Stimulated activated CD4-positive, alpha-beta T cell treated with anti-CD3 and anti-CD28 coated beads, Interleukin-4, amount 100 ng/mL, for 24 hours (primary cell): ENCODE measurements at places on chromosomes 11 and 22.

- DNase-seq: no peak
Observed at GRCh38 chr11:17406818-17407149, 18.3 kb upstream of the KCNJ11 start.

- DNase-seq: no peak
Observed at GRCh38 chr11:122365610-122366360, 249.8 kb upstream of the BLID start.

DNA sequence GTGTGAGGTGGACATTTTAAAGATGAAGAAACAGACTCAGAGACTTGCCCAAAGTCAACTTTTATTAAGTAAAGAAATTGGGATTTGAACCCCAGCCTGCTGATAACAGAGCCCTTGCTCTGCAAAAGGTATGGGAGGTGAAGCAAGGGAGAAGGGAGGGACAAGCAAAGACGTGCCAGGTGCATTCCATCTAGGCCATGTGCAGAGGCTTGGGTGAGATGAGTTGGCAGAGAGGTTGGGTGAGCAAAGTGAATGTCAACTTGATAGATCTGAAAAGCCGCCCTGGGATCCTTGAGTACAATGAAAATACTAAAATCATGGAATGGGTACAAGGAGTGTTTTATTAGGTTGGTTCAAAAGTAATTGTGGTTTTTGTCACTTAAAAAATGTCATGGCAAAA, 341.3 kb downstream of the CADM1 start:
- no peak for DNase-seq

GRCh38 chr22:49627217-49628181, 200.2 kb downstream of the BRD1 start:
- DNase-seq: no peak

- DNase-seq: no peak
Observed at GRCh38 chr11:30758946-30759504, 172.9 kb upstream of the MPPED2 start.

DNA sequence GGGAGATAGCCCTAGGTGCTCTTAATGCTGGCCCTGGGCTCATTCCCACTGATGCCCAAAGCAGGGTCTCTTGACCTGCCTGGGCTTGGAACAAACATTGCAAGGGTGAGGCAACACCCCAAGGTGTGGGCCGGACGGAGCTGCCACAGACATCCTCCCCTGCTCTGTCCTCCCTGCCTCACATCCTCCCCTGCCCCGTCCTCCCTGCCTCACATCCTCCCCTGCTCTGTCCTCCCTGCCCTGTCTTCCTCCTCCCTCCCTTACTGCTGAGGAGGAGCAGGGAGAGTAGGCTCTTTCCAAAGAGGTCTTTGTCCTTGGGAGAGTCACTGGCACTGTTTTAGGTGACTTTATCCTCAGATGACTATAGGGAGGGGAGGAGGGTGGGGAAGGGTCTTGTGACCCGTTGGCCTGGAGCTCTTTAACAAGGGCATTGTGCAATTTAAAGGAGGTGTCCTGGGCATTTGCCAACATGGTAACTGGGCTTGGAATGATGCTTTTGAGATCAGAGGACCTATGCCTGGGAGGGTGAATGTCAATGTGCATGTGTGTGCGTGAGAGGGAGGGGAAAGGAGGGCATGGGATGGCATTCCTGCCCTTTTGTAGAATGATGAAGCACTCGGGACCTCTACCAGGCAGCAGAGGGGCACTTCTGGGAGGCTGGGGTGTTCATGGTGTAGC, 700 bp downstream of the FAM180B start:
- DNase-seq: no peak

DNA sequence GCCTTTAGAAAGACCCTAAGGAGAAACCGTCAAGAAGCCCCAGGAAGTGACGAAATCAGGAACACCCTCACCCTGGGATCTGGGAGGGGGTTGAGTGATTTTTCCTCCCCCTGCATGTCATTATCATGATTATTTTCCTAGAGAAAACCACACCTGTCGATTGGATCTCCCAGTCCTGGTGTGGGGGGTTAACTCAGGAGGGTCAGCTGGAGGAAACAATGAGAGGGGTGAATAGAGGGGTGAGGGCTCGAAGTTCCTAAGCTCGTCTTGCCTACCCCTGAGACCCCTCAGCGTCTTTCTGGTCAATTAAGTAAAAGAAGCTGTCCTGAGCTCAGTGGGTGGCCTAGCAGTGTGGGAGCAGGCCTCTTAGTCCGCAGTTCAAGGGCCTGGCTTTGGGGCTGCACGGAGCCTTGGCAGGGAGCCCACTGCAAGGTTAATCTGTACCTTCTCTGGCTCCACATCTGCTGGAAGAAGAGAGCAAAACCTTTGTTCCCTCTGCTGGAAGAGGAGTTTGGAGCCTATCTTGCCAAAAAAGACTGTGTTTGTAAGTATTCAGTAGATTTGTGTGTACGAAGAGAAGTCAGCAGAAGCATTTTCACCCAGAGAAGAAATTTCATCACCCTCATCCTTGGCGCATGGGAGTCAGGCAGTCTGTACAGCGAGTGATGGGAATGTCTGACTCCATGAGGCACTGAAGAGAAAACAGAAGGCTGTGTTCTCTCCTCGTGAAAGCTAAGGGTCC, 34.2 kb upstream of the FTH1 start:
- DNase-seq: no peak

- no peak for DNase-seq
Observed at GRCh38 chr22:20282901-20283673, 15.0 kb upstream of the RTN4R start.

- no peak for DNase-seq
Observed at GRCh38 chr11:69748637-69749036, 26.5 kb downstream of the FGF4 start.

DNA sequence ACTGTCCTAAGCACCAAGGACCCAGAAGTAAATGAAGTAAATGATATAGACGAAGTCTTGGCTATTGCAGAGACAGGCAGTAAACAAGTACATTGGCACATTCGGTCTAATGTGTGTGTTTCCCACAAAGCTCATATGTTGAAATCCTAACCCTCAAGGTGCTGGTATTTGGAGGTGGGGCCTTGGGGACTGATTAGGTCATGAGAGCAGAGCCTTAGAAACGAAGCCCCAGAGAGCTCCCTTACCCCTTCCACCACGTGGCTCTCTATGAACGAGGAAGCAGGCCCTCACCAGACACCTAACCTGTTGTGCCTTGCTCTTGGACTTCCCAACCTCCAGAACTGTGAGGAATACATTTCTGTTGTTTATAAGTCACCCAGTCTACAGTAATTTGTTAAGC, 14.9 kb downstream of the CLMP start:
- DNase-seq: no peak

DNA sequence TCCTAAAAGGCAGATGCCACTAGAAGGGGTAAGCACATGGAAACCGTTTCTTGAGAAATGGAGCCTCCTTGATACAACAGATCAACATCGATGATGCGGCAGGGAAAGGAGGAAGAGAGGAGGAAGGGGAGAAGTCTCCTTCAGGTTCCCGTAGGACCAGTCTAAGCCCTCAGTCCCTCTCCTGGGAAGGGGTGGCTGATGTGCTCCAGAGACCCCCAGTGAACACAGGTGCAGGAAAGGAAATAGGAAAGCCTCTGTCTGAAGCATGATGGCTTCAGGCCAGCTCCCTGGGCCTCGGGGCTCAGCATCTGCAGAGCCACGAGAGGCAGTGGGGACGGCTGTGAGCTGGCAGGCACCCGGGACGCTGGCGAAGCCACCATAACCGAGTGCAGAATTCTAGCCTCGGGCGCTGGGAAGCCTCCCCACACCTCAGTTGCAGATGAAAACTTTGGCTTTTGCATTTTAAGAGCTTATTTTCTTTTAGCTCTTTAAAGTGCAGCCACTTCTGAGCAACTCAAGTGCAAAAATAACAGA, 1.8 kb downstream of the SPATA19 start:
- no peak for DNase-seq

DNA sequence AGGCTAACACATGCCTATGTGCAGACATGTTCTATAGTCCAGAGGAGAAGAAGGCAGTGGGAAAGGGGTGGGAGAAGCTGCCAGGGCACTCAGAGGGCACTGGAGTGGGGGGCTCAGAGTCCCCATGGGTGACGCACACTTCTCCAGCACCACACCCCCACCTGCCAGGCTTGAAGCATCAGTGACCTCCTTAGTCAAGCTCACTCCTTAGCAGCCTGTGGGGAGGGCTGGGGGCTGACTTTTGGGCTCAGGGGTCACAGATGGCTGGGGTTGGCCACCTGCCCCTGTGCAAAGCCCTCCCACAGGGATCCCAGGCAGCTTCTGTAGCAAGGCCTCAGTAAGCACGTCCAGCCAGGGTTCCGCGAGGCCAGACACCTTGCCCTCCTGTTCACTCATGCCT, 18.8 kb downstream of the TRIM29 start:
- DNase-seq: no peak

- DNase-seq: peak; percentile 20
Observed at GRCh38 chr11:90250970-90251369, 28.1 kb upstream of the CHORDC1 start.

DNA sequence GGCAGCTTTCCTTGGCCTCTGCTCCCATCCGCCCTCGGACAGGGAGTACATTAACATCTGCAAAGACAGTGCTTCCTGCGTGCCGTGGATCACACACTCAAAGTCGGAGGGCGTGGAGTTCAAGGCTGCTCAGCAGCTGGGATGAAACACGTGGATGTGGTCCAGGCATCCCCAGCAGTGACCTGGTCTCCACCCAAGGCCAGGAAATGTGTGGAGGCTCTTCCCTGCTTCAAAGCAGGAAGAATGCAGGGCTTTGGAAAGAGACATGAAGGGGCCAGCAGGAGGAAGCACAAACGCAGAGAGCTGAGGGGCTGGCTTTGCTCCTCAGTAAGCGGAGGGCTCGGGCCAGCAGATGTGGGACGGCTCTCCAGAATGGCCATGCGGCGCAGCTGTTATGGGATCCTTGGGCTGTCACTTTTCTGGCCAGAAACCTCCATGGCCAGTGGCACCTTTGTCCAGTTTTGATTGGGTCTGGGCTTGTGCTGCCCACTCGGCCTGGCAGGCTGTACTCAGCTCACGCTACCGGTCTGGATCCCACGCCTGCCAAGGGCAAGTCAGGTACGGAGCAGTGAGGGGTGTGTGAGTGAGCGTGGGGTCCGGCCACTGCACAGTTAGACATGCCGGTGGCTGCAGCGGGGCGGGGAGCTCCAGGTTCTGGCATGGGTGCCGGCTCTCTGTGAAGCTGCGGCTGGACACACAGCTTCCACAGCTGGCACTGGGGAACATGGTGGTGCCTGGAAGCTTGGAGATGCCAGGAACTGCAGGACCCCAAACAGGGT, 438.0 kb downstream of the TBC1D22A start:
- DNase-seq: peak; percentile 2

DNA sequence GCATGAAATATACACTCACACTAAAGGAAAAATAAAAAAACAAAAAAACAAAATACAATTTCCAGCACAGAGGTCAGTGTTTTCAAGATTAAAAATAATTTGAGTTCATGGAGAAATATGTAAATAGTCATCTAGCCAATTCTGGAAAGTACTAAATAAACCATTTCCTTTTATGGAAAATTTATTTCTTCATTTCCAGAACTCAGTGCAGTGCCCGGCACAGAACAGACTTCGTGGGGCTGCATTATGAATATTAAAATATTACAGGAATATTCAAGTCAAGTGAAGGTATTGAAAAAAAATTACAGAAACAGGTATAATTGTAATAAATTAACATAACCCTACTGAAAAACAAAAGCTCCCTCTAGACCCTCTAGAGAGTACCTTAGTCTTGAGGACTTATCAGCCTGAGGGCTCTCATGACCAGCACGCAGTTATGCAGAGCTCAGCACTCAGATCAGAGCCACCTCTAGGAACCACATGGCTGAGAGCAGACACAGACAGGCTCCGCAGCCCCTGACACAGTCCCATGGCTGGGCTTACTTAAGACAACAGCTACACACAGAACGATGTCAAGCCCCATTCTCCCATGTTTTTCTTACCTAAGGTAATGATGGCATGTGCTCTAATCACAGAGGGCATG, 45.6 kb downstream of the NCAPD3 start:
- no peak for DNase-seq

GRCh38 chr11:18706330-18707243, 8.0 kb downstream of the TMEM86A start:
- peak; percentile 48 for DNase-seq

DNA sequence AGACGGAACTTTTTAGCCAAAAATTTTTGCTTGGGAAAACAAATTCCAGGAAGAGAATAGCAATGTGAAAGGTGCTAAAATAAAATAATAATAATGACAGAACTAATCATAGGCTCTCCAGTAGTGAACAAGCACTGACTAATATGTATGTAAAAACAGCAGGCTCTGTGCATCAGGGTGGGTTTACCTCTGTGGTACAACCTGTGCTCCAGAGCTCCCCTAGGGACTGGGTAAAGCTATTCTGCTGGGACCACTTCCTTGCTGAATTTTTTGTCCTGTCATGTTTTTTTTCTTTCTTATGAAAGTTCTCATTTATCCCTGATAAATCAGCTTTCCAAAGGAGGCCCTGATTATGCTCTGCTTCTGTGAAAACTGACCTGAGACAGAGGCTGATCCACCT, 18.8 kb downstream of the LUZP2 start:
- no peak for DNase-seq

DNA sequence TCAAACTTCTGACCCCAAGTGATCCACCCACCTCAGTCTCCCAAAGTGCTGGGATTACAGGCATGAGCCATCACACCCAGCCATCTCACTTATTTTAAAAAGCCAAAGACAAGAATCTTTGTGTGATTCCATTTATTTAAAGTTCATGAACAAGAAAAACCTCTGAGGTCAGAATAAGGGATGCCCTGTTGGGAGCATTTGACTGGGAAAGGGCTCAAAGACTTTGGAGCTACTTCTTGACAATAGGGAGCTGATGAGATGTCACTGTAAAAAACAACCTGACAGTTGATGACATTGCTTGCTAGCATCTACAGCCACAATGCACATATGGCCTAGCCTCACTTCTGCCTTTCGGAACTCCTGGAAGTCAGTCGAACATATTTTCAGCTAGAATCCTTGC, 5.1 kb upstream of the ZNF280B start:
- no peak for DNase-seq

GRCh38 chr22:42907404-42908373, 50.6 kb upstream of the ARFGAP3 start:
- no peak for DNase-seq

DNA sequence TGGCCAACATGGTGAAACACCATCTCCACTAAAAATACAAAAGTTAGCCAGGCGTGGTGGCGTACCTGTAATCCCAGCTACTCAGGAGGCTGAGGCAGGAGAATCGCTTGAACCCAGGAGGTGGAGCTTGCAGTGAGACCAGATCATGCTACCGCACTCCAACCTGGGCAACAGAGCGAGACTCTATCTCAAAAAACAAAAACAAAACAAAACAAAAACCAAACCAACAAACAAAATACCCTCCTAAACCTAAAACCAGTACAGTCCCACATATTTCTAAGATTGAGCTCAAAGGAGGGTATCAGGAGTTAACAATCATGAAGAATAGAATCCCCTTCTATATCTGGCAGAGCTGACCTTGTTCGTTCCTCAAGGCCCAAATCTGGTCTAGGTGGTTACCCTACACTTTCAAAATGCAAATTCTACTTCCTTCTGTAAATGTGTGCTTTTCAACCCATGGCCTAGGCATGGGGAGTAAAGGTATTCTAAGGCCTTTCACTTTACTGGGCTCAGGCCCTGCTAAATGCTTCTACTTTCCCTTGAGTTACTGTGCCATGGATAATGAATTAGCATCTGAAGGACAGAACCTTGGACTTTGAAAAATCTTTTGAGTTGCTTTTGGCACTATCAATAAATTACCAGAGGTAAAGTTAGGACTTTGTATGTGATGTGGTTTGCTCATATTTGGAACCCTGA, 10.4 kb upstream of the PPP2R1B start:
- DNase-seq: no peak

- no peak for DNase-seq
Observed at GRCh38 chr11:86483940-86484794, 109.5 kb downstream of the CCDC81 start.

GRCh38 chr22:41256254-41257253, 15.8 kb upstream of the CHADL start:
- DNase-seq: no peak
